ENCODE measurements at places on chromosomes 5 and 9.

DNA sequence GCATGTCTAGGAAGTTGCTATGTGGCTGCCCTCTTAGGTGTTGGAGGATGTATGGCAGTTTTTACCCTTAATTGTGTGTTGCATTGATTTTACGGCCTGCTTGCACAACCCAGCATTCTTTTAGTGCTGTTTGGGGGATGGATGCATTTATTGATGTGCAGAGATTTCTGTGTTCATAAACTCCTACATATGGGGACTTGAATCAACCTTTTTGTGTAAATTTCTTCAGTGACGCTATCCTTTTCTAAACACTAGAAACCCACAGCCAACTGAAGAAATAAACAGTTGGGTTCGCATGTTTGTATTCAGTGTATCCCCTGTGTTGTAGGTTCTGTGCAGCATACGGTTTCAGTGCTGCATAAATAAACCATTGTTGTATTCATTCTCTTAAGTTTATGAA is 263.7 kb downstream of the RASEF start:
- DNase-seq = no peak

GRCh38 chr9:27519466-27520465 is 4.3 kb upstream of the IFNK start:
- no peak for DNase-seq

DNA sequence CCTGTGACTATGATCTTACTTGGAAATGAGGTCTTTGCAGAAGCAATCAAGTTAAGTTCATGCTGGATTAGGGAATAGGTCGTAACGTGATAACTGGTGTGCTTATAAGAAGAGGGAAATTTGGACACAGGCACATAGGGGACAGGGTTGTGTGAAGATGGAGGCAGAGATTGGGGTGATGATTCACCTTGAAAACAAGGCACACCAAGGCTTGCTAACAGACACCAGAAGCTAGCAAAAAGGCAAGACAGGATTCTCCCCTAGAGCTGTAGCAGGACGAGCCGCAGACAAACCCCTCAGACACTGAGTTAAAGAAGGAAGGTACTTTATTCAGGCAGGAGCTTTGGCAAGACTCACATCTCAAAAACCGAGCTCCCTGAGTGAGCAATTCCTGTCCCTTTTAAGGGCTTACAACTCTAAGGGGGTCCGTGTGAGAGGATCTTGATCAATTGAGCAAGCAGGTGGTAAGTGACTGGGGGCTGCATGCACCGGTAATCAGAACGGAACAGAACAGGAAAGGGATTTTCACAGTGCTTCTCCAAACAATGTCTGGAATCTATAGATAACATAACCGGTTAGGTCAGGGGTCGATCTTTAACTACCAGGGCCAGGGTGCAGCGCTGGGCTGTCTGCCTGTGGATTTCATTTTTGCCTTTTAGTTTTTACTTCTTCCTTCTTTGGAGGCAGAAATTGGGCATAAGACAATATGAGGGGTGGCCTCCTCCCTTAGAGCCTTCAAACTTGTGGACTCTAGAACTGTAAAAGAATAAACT is 57.5 kb upstream of the S1PR3 start:
- no peak for DNase-seq

DNA sequence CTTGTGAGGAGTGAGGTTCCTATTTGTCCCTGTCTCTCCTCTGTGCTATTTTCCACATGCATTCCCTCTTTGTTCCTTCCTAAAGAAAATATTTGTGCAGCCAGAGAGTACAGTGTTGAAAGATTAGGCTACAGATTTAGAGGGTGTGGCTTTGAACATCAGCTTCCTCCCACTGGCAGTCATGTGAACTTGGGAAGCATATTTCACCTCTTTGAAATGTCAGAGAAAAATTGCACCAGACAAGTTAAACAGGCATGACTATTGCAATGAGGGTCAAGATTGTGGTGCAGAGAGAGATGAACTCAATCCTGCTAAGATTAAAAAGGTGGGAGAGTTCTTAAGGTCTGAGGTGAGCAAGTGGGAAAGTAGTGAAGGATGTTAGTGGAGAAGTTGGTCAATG is 641.0 kb downstream of the DNAH5 start:
- no peak for DNase-seq

Measured in NCI-H526 treated with DMSO at 0.1 percent for 48 hours (cell line).